NCI-H774 (cell line): ENCODE measurements at places on chromosomes 3 and 15.

GRCh38 chr3:178964551-178964950, 107.1 kb downstream of the ZMAT3 start:
- no peak for DNase-seq

DNA sequence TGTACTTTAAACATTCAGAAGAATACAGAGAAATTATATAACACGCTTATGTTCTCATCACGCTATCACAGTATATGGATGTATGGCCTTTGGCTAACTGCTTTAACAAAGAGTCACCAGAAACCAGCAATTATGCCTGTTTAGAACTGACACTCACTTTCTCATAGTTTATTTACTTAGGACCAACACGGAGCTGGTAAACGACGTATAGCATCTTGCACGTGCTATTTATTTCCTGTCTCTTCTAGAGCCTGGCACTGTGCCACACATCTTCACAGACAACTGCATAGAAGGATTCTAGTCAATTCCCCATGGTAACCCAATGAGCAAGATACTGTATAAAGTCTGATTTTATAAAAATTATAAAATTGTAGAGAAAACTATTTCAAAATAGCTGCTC, 43.6 kb downstream of the TBC1D2B start:
- no peak for DNase-seq

DNA sequence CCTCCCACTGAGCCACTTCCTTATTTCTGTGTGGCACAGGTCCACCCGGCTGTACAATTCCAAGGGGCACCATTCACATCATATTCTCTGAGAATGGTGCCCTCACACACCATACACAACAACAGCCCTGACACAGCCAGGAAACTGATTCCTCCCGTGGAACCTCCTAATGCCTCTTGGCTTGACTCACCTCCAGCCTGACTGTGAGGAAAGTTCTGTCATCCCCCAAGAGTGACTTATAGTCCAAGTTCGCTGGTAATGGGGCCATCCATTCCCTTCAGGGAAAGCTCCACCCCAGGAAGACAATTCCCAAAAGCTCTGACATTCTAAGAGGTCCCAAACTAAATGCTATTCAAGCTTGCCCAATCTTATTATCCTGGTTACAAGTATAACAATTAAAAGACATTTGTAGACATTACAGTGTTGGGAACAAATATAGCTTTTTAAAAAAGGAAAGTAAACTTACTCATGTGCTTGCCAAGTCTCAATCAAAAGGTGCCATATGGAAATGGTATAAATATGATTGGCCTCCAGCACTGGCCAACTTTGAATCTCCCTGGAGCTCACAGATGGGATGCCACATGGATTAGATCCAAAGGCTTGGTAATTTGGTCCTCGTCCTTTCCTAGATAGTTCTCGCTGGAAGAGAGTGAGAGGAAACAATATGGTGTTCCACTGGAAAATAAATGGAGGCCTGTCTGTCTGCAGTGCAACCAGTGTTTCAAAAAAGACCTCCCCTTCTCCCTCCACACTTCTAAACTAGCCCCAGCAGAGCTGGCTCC, 56.3 kb upstream of the PSMD6 start:
- DNase-seq = no peak

DNA sequence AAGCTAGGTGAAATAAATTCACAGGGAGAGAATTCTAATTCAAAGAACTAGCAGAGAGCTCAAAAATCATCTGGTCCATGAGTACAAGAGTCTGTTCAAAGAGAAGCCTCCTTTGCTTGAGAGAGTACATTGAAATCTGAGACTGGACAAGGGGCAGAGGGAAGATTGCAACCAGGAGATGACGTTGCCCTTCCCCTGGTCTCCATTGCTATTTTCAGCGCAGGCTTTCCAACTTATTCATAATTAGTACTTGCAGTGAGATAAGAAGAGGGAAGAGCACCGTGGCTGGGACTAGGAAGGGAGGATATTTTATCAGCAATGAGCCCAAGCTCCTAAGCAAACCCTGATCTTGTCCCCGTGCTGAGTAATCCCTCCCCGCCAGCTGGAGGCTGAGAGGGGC, 251.8 kb upstream of the RORA start:
- DNase-seq = no peak

DNA sequence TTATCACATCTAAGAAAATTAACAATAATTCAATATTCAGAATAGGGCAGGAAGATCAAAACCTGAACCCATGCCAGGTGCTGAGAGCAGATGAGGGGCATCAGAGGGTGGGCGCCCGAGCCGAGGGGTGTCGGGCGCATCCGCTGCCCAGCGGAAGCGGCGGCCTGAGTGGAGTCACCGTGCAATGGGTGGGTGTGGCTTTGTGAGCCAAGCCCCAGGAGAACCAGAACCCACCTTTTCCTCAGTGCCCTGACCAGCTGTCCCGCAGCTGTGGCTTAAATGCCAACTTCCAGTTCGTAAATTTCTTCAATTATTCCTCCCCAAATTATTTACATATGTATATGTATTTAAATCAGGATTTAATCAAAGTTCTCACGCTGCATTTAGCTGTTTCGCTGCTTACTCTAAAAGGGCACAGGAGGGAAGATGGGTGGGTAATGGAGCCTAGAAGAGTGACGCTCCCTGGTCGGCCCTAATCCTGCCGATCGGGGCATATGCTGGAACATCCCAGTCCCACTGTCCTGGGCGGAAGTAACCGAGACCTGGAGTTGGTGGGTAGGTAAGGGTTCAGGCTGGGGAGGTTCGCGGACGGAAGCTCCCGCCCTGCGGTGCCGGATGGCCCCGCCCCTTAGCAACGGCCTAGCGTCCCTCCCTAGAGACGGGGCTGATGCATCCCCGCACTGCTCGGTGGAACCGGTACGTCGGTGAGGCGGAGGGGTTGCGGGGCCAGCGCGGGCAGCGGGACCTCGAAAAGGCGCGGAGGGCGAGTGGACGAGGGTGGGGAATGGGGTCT, 1.3 kb downstream of the DNAH1 start:
- peak; percentile 40 for DNase-seq

DNA sequence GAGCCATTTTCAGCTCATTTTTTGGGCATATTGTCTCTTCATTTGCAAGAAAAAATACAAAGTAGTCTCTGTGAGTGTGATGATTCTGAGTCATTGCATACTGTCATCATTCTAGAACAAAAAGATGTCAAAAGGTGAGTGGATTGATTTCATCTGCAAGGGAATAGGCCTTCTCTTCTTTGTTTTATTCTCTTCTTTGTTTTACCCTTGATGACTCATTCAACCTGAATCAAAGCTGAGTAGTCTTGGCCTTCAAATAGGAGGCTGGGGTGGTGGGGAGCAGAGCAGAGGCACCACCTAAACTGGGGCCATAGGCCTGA, 25.4 kb downstream of the CYP19A1 start:
- no peak for DNase-seq

GRCh38 chr15:71448688-71449114, 333.4 kb downstream of the THSD4 start:
- DNase-seq = peak; percentile 19

- no peak for DNase-seq
These were observed 139.8 kb downstream of the IGF1R start for GRCh38 chr15:98787936-98788757.

GRCh38 chr15:97955529-97955928, 5.0 kb upstream of the ARRDC4 start:
- DNase-seq = no peak

DNA sequence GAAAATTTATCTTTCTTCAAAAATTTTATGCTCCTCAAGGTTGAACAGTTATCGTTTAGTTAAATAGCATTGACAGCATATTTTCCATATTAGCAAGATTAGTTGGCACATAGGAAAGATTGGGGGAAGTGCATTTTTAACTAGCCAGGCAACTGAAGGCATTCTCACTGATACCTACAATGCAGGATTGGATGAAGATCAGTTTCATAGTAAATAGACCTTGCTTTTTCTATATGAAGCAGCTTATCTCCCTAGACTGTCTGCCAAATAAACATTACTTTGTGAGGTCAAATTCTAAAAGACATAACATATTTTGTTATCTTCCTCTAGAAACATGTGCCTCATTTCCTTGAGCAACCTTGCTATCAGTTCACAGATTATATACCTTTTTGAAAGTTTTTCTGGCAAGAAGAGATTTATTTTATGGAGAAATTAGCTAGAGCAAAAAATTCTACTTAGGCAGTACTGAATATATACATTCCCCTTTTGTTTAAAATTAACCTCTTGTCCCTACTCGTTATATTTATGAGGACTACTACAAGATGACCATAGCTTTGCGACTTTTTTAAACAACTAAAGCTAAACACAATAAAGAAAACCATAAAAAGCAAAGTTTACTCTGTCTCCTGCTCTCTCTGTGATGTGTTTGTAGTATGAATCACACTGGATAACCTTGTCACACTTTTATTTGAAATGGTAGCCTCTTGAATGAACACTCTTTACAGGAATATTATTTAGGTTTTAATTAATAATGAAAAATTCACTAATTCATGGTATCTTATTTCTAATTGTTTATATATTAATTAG, 654.9 kb upstream of the TBL1XR1 start:
- DNase-seq = no peak

DNA sequence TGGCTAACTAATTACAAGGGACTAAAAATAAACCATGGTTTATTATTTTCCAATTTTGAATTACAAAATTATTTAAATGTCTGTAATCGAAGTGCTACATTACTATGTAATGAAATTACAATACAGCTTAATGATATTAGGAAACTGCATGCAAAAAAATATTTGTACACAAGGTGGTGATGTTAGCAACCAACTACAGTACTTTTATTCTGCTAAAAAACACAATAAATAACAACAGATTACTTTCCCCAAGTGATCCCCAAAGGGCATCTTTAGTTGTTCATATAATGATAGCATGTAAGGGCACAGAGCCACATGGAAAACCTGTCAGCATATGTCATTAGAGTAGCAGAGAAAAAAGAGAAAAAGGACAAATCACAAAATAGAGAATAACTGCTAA, 147.5 kb upstream of the SOX2 start:
- no peak for DNase-seq

GRCh38 chr15:69280783-69281182, 17.9 kb upstream of the PAQR5 start:
- DNase-seq = no peak

GRCh38 chr3:98900265-98901118, 1.0 kb downstream of the DCBLD2 start:
- DNase-seq = no peak

DNA sequence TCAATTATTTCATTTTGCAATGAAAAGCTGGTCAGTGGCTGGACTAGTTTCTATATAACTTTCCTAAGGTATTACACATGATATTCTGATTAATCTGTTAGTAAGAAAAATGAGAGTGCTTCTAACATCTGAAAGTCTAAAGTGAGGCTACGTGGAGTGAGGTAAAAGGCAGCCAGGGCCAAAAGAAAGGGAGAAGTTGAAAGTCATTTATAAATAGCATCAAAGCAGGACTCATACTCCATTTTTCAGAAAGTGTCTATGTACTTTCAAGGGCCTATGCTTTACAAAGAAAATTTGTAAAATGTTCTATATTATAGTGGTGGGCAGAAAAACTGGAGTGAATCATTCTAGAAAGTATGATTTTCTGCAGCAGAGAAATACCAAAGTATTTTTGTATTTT, 80.0 kb downstream of the CSNK1G1 start:
- no peak for DNase-seq

- no peak for DNase-seq
These were observed 24.1 kb upstream of the STT3B start for GRCh38 chr3:31508452-31509146.

GRCh38 chr3:177041021-177041729, 156.1 kb downstream of the TBL1XR1 start:
- peak; percentile 35 for DNase-seq

DNA sequence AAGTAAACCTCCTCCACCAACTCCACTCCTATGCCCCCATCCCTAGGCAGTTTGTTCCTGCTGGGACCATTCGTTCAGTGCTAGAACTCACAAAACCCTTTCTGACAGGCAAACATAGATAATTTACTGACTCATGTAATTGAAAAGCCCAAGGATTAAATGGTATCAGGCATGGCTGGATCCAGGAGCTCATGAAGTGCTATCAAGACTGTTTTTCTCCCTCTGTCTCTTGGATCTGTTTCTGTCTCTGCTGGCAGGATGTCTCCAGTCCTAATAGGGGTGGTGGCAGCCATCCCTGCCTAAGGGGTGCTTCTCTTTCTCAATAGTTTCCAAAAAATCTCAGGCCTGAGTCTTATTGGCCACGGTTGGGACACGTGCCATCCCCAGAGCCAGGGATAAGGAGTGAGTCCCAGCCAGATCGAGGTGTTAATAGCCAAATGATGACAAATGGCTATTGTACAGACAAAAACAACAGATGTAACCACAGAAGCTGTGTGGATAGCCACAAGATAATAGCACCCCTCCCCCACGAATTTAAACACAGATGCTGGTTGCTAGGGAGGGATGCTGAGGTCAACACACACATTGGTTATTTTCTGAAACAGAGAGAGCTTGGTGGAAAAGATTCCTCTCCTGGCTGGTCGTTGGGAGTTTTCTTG, 168.6 kb downstream of the SHQ1 start:
- peak; percentile 43 for DNase-seq

GRCh38 chr3:177751770-177752169, 554.5 kb upstream of the TBL1XR1 start:
- peak; percentile 3 for DNase-seq

DNA sequence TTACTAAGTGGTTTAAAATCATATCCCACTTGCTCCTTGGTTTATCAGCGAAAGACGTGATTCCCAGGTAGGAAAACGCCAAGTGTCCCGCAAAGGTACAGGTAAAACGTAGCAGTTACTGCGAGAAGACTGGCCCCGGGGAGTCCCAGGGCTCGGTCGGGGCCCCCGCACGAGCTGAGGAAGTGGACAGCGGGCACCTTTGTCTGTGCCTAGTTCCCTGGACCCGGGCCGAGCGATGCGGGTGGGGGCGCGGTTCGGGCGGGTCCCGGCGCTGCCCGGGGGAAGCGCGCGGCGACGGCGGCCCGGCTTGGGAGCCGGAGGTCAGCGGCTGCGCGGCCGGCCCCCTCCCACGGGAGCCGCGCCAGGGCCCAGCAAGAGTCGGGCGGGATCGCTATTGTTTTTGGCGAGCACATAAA, 864 bp upstream of the NEO1 start:
- DNase-seq = peak; percentile 40

GRCh38 chr3:159008401-159008800, 206.5 kb downstream of the MFSD1 start:
- no peak for DNase-seq

DNA sequence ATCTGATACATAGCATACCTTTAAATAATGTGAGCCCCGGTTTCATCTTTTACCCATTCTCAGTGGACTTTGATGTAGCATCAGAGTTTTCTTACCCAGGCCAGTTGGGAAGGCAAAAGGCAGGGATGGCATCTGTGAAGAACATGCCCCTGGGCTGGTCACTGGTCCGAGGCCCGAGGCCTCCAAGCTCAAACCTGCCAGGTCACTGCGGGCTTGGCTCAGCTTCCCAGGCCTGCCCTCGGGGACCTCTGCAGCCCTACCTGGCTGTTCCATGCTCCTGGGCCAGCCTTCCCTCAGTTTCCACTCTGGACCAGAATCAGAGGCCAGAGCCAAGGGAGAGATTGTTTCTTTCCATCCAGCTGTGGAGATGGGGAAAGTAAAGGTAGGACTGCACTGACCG, 26.9 kb downstream of the NR1I2 start:
- no peak for DNase-seq

DNA sequence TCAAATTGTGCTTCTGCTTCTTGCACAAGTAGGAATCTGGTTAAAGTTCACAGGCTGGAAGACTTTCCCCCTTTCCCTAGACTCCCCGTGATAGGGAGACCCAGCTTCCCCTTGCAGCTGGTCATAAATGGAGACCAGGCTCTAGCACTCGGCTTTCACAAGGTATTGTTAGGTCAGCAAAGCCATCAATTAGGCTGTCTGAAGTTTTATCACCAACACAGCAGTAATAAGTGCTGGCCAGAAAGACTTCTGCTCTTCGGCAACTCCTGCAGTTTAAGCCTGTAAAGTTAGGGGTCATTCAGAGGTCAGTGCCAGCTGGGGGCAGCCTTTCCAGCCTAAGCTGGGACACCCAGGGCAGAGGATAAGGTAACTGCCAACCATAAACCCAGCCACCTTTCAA, 203.4 kb downstream of the MEIS2 start:
- DNase-seq = no peak
